ENCODE measurements at places on chromosomes 13 and 19. TPM values are rescaled to one million over a fixed set of nuclear protein-coding genes. Genes with fewer than 3 reads are reported as not detected.

Gene SERP2
- total RNA-seq, result 0.29 TPM

Gene MBD3L2
- total RNA-seq, result not detected

Gene KLK15
- not detected for total RNA-seq

Gene JAK3
- 12.1 TPM for total RNA-seq

Gene ZNF541
- not detected for total RNA-seq

Gene CTXN1
- 47.1 TPM for total RNA-seq

Gene C19orf67
- total RNA-seq, result not detected

Gene KLC3
- not detected for total RNA-seq

Gene ZIM2
- total RNA-seq, result not detected

Gene TPRX1
- not detected for total RNA-seq

Gene LGALS13
- total RNA-seq, result not detected

Gene OLFM2
- 1.1 TPM for total RNA-seq

Gene ONECUT3
- not detected for total RNA-seq

Gene CC2D1A
- total RNA-seq, result 36.0 TPM

Gene ZNF536
- total RNA-seq, result not detected
